M059J (cell line): ENCODE measurements at places on chromosomes 16 and 17. TPM values are rescaled to one million over a fixed set of nuclear protein-coding genes. Genes with fewer than 3 reads are reported as not detected.

PDK2 gene
- total RNA-seq = 27.2 and 38.2 TPM in 2 replicates

EVPL gene
- not detected in 2 replicates for total RNA-seq

ITGAX gene
- 1.1 and 2.8 TPM in 2 replicates for total RNA-seq

FOXJ1 gene
- not detected in 2 replicates for total RNA-seq

AURKB gene
- 78.7 and 123 TPM in 2 replicates for total RNA-seq

CA7 gene
- total RNA-seq = not detected in 2 replicates

- DNase-seq = peak; percentile 97
Observed at GRCh38 chr16:10150906-10151305, 31.3 kb downstream of the GRIN2A start.

DNA sequence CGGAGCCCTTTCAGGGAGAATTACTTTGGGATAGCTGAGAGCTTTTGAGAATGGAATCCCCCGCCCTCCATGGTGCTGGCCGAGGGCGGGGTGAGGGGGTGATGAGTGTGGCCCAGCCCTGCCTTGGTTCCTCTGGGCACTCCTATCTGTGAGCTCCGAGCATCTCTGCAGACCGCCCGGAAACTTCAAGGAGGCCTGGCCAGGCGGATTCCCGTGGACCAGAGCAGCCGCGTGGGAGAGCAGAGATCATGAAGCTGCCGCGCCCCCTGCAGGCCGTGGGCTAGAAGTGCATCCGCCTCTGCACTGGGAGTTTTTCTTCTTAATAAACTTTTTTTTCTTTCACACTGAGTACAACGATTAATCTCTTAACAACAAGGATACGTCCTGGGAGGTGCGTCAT lies 392.9 kb upstream of the EEF2KMT start:
- DNase-seq = peak; percentile 44

DNA sequence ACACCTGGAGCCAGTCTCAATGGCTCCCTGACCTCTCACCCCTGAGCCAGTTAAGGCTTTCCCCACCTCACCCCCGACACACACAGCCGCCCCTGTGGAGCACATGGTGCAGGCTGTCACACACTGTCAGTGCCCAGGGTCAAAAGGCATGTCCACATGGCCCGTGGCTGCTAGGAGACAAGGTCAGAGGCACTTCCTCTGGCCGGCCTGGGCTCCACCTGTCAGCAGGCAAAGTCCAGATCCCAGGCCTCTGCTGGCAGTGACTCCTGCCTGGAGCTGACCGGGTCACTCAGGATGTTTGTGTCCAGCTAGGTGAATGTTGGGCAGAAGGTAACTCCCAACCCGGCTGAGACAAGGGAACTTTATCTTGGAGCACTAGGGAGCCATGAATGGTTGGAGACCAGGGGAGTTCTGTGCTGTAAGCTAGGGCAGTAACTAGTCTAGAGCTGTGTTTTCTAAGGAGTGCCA lies 6.0 kb downstream of the SREBF1 start:
- no peak for DNase-seq

DNA sequence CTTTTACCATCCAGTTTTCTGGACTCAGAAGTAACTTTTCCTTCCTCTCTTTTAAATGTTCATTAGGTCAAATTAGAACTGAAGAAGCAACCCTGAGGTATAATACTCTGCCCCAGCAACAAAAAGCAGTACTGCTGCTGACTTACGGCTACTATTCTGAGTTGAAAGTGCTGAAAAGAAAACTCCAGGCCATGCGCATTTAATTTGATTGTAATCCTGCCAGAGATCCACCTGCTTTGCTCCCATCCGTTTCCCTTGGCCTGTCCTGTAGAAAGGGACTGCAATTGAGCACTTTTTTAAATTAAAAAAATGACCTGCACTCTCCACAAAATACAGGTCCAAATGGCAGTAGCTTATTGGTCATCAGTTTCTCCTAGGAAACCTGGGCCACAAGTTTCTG lies 61.6 kb downstream of the PITPNC1 start:
- DNase-seq = no peak

DNA sequence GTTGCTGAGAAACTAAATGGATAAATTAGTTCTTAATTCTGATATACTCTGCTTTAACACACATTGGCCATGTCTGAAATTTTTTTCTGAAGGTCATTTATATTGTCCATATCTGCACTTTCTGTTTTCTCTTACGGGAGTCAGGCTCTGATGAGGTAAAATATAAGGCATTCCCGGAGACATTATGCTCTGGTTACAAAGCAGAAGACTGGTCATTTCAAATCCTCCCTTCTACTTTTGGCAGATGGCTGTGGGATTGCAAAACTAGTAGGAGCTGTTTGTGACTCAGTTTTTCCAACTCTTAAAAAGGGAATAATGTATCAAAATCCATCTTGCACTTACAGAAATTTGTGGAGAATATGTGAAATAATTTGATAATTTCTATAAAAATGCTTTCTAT lies 92.2 kb upstream of the CPHXL start:
- no peak for DNase-seq

DNA sequence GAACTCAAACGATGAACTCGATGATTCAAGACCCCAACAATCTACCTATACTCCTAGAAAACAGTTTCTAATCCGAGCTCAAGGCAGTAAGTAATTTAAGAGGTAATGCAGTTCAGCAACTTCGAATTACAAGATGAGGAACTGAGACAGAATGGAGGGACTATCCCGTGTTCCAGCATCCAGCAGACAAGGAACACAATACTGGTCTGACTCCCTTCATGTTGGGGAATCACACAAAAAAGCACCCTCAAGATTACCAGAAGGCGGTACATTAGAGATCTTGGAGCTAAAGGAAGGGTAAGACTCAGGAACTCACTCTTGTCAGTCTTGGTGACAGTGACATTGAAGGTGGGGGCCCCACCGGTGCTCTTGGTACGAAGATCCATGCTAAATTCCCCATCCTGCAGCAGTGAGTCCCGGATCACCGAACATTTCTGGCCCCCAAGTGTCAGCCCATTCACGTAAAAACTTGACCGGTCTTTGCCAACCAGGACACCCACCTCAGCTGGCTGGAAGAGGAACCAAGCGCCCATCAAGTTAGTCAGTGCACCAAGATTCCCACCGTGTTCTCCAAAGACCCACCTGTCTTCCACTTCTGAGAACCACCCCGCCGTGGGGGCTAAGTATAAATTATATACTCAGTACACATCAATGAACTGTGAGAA lies 1.9 kb downstream of the PFN1 start:
- no peak for DNase-seq

DNA sequence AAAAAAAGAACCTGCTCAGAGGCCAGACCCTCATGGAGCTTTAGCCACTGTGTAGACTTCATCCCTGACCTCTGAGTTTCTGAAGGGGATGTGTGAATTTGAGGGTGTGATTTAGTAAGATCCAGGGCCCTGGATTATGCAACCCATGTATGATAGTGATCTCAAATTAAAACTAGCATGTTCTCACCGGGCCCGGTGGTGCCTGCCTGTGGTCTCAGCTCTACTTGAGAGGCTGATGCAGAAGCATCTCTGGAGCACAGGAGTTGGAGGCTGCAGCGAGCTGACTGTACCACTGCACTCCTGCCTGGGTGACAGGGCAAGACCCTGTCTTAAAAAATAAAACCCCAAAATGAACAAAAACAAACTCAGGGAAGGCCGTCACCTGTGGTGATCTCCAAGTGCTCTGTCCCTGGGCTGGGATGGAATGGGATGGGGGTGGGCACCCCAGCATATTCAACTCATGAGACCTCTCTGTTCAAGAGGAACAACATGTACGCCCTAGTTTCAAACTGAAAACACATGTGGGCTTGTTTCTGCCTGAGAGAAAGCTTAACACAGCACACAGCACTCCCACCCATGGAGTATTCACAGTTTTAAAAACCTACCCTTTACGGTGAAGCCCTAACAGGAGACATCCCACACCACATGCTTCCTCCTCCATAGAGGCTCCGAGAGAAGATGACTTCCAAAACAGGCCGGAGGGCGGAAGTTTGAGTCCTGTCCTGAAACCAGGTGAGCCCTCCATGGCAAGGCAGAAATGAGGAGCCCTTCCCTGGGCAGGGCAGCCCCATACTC lies 30.1 kb downstream of the GNPTG start:
- DNase-seq = no peak

GRCh38 chr17:73359987-73360410 lies 48.2 kb upstream of the CDC42EP4 start:
- DNase-seq = peak; percentile 24

GRCh38 chr17:63398680-63399079 lies 47.4 kb downstream of the CYB561 start:
- no peak for DNase-seq

- DNase-seq = no peak
Observed at GRCh38 chr16:57791893-57792461, 10.3 kb downstream of the KIFC3 start.

- no peak for DNase-seq
Observed at GRCh38 chr17:49821916-49822315, 26.0 kb downstream of the TAC4 start.

DNA sequence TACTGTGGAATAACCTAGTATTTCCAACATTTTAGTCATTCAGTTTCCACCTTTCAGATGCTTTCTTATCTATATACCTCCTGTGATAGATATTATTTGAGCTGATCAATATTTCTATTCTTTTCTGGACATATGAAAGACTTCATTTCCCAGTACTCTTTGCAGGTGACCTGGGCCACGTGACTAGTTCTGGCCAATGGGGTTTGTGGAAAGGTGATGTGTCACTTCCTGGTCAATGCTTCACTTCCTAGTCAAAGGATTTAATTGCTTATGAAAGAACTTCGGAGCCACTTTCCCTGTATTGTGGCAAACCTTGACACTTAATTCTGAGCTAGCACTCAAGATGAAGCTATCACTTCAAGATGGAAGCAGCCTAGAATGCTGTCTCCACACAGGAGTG lies 248.9 kb upstream of the FOXF1 start:
- DNase-seq = peak; percentile 65

GRCh38 chr16:5903153-5903552 lies 805.6 kb upstream of the EEF2KMT start:
- peak; percentile 30 for DNase-seq
